Skeletal muscle cell (primary cell): ENCODE measurements at places on chromosomes 12 and 14.
A peak's percentile ranks its signal among the peaks of the same experiment; 100 is the strongest.

DNA sequence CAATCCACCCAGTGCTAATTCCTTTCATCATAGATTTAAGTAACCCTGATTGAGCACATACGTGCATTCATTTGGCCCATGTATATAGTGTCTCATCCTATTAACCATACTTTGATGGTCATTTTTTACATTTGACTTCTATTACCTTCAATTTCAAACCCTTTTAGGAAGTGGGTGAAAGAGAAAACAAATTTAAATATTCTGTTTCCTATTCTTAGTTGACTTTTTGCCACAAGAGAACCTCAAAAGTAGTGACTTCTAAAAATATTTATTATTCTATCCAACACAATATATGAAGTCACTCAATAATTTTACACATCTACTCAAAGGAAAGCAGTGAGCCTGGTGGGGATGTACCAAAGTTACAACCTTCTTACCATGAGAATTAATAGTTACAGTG is 164.9 kb downstream of the CEP128 start:
- DNase-seq, result no peak

- DNase-seq, result no peak
These were observed 702.7 kb downstream of the MED13L start for GRCh38 chr12:115574826-115575225.

DNA sequence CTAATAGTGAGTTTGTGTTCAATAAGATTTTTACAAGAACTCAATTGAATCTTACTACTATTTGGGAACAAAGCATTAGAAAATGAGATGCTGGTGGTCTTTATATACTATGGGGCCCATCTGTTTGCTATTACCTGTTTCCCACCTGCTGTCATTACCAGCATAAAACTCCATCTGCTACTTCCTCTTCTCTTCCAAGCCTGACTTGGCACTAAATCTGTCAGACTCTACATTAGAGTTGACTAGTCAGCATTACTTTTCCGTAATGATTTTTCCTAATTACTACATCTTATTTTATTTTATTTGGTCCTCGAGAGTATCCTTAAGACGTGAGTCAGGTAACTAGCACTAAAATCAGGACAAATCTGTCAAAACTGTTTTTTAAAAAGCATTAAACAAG is 68.1 kb upstream of the KRR1 start:
- no peak for DNase-seq

- DNase-seq, result peak; percentile 3
These were observed 555.6 kb downstream of the CCER1 start for GRCh38 chr12:90399357-90399756.

GRCh38 chr12:57087010-57087690 is 1.8 kb upstream of the NAB2 start:
- DNase-seq, result peak; percentile 85

- DNase-seq, result no peak
These were observed 24.7 kb upstream of the IRF2BPL start for GRCh38 chr14:77053046-77053841.

GRCh38 chr12:105954951-105955931 is 183.5 kb downstream of the NUAK1 start:
- no peak for DNase-seq

DNA sequence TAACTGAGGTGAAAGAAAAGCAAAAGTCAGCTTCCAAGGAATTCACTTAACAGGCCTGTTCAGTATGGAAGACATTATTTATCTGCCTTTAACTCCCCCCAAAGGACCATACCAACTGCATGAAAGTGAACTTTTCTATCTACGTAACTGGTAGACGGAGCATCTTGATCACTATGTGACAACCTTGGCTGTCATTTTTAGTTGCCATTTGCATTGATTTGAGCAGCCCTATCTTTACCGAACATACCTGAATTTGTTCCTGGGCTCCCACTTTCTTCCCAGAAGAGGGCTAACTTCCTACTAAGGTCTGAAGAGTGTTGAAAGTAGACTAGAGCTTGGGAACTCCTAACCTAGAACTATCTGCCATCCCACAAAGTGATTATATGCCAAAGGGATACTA is 9.4 kb downstream of the SRSF9 start:
- no peak for DNase-seq

DNA sequence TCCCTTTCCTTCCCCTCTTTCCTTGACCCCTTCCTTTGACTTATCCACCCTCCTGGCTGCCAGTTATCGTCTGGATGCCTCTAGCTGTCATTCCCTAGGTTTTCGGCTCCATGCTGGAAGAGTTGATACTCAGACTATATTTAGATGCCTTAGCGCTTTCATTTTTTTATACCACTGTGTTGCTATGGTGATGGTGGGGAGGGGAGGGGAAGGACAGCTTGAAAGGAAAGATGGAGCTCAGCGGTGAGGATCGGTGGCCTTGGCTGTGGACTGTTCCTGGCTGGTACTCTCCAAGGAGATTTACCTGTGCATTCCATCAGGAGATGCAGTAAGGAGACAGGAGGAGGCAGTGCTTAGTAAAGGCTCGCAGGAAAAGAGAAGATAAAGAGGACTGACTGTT is 108.7 kb downstream of the SLC8A3 start:
- DNase-seq, result no peak

DNA sequence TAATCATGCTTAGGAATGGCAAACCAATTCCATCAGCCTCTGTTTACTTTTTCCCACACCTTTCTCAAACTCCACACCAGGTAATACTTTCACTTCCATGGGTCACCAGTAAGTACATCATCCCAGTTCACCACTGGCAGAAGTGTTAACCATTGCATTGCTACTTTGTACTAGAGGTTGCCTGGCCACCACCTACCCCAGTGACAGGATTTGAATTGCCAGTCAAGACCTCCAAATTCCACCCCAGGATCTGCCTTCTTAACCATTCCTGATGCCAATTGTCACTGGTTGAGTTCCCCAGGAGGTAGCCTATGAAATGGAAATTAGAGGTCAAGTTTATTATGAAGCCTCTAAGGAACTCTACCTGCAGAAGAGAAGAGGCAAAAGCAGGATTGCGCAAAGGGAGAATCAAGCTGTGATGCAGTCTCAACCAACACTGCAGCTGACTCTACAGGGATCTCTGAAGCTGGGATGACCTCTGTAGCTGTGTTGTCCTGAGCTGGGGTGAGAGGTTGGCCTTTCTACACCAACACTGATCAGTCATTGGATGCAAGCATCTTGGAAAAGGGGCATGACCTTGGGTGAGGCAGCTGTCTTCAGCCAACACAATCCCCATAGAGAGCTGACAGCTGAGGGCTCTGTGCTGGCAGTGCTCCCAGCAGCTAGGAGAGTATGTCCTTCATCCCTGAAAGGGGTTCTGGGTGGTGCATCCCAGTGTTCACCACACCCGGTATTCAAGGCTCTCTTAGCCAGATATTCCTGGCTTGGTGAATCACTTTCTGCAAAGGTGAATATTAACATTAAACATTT is 37.0 kb upstream of the HMGA2 start:
- DNase-seq, result peak; percentile 18

DNA sequence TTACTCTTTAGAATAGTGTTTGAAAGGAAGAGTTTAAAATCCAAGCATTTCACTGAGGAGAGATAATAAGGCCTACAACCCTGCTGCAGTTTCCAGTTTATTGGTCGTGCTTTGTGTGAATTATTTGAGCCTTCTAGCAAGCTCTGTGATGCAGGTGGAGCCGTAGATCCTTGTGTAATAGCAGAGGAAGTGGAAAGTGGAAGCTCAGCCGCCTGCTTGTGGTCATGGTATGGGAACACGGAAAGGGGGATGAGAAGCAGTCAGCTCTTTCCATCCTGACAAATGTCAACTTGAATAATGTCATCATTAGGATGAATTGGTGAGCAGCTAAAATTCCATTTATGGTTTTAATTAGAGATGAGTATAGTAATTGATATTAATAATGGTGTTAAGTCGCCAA is 29.1 kb downstream of the SYNE2 start:
- no peak for DNase-seq

DNA sequence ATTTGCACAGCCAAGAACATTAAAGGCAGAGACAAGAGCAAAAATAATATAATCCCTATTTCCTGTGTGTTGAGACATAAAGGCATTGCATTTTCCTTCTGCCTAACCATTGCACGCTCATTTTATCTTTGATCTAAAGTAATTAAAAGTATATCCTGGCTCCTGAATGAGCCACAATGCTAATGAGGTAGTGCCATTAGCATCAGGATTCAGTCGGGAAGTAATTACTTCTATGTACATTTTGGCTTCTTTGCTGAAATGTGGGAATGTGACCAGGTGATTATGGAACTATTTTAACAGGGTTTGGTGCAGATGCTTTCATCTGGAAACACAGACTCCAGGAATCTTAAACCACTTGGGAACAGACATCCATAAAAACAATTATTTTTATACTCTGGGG is 77.4 kb downstream of the TMTC1 start:
- no peak for DNase-seq

GRCh38 chr12:39675263-39675662 is 55.7 kb upstream of the ABCD2 start:
- DNase-seq, result no peak

DNA sequence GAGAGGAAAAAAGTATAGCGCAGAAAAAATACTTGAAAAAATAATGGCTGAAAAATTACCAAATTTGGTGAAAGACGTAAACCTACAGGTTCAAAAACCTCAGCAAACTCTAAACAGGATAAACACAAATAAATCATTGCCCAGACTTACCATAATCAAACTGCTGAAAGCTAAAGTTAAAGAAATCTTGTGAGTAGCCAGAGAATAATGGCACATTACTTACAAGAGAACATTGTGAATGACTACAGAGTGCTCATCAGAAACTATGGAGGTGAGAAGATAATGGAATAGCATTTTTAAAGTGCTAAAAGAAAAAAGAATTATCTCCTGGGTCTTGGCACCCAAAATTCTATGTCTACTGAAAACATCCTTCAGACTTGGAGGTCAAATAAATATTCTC is 36.0 kb downstream of the ATF1 start:
- no peak for DNase-seq

DNA sequence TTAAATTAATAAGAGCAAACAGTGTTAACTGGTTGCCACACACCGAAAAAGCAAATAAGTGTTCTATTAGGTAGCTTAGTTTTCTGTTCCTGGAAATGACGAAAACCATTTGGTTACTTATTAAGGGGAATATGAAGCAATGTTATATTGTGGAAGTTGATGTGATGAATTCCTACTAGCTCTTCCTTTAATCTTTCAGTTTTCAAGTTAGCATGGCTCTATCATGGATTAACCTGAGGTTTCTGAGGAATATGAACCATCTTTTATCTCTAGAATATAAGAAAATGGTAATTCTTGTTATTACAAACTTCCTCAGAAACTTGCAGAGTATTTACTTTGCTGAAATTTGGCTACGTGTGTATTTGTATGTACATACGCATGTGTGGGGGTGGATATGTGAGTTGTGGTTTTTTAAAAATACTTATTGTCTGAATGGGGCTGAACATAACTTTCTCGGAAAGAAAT is 245.7 kb downstream of the KCNC2 start:
- DNase-seq, result no peak

DNA sequence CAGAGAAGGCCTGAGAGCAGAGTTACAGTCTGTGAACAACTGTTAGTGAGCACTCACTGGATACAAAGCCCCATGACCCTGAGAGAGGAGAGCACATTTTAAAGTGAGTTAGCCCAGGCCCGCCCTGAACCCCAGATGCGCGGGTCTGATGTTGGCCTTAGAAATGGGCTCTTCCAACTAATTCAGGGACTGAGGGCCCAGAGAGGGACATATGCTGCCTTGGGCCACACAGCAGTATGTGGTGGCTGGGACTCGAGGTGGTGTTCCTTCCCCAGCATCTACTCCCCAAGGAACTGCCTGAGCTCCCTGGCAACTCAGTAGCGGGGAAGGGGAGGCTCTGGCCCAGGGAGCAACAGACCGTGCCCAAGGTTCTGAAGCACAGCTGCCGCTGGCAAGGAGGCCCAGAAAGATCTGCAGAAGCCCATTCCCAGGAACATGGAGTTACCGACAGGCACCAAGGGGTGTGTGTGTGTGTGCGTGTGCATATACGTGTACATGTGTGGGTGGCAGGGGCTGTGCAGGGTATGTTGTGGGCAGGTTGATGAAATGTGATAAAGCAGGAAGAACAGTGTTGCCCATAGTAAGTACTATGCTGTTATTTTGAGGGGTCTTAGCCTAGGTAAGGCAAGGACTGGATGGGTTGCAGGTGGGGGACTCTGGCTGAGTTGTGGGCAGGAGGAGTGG is 40.5 kb downstream of the KRT80 start:
- no peak for DNase-seq

DNA sequence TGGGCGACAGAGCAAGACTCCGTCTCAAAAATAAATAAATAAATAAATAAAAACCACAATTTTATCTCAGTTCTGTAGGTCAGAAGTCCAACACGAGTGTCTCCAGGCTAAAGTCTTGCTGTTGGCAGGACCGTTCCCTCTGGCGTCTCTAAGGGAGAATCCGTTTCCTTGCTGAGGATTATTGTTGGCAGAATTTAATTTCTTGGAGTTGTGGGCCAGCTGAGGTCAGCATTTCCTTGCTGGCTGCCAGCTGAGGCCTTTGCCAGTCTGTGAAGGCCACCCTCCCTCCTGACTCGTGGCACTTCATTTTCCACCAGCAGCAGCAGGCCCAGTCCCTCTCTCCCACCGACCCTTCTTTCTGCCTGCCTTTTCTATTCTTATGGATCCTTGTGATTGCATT is 17.2 kb downstream of the PSMC1 start:
- no peak for DNase-seq

DNA sequence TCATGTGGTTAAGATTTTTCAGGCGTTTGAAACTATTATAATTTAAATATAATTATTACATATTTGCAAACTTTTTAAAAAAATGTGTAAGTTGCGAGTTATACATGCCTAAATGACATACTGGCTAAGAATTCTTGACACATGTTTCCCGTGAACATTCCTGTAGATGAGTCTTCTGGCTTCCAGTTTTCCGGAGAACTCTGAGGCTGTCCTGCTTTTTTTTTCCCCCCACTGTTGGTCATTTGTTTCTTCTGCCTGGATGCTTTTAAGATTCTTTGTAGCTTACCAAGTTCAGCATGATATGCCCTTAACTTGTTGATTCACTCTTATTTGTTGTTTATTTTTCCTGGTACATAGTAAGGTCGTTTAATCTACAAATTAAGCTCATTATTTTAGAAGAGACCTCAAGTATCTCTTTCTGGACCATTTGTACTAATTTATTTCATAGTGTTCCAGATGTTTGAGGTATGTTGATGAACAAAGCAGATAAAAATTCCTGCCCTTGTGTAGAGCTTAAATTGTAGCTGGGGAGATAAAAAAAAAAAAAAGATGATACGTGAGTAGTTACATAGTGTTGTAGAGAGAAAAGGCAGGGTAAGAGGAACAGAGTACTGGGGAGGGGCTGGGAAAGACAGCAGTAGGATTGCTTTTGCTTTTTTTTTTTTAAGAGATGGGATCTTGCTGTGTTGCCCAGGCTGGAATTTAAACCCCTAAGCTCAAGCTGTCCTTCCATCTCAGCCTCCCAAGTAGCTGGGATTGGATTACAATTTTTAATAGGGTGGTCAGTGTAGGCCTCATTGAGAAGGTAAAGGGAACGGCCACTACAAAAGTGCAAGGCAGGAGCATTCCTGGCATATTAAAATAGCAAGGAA is 32.8 kb downstream of the ARHGAP5 start:
- peak; percentile 31 for DNase-seq

- DNase-seq, result no peak
These were observed 30.0 kb upstream of the SLC38A4 start for GRCh38 chr12:46855760-46856159.
